ENCODE measurements at places on chromosomes 11 and 22.

DNA sequence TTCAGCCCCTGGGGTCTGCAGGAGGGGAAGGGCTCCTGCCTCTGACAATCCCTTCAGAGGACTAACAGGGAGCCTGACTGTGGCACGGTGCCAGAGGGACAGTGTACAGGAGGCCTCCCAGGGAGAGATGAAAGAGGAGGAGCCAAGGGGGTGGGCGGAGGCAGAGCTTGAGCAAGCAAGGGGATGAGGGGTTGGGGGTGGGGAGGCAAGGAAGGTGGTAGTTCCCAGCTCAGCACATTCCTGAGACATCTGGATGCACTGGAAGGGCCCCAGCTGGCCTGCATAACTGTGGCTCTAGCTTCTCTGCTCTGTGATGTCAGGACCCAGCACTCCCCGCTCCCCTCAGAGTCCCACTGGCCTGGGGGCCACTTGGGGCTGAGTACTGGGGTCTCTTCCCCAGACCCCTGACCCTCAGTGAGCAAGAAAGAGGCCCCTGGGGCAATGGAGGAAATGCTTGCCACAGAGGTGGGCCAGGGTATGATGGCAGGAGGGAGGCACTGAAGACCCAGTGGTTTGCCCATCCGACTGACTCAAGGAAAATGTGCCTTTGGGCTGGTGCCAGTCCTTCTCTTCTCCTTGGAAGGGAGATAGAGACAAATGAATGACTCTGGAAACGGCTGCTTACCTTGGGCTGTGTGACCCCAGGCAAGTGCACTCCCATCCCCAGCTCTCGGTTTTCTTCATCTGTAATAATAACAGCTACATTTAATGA, 13.3 kb downstream of the CREB3L1 start:
- DNase-seq, result no peak

- DNase-seq, result no peak
Measured at GRCh38 chr11:117337076-117337475, 9.4 kb downstream of the CEP164 start.

GRCh38 chr22:40659166-40659565, 20.1 kb upstream of the MCHR1 start:
- DNase-seq, result no peak

DNA sequence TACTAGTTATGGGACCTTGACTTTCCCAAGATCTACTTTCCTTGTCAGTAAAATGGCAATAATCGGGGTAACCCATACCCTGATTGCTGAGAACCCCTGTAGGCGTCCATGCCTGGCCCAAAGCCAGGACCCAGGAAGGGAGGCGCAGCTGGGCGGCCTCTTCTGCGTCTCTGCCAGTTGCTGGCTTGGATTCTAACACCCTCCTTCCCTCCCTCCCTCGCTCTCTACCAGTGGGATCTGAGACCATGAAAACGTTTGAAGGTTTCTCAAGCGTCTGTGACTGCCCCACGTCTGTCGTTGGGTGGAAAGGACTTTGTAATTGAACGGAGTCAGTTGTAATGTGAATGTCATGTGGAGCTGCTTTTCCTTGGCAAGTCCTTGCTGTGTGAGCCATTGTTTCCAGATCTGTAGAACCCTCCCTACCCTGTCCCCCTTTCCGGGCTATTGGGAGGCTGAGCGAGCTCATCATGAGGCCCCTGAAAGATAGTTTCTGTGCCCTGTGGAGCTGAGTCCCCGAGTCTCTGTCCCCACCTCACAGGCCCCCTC, 47.8 kb downstream of the PARVB start:
- no peak for DNase-seq

DNA sequence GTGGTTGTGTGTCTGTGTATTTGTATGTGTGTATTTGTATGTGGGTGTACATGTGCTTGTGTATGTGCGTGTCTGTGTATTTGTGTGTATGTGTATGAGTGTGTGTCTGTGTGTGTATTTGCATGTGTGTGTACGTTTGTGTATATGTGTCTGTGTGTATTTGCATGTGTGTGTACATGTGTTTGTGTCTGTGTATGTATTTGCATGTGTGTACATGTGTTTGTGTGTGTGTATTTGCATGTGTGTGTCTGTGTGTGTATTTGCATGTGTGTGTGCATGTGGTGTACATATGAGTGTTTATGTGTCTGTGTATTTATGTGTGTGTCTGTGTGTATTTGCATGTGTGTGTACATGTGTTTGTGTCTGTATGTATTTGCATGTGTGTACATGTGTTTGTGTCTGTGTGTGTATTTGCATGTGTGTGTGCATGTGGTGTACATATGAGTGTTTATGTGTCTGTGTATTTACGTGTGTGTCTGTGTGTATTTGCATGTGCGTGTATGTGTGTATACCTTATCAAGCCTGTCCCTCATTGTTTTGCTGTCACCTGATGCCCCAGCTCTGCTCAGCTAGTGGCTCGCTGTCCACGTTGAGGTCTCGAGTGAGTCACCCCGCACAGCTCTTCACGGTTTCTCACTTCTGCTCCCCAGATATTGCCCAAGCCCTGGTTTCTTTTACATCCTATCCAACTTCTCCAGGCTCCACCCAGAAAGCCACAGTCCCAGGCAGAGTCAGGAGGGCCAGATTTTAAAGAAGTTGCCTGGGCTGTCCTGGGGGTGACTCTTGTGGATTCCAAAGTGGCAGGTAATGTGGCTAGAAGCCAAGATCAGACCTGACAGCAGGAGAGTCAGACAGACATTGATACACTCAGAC, 15.2 kb downstream of the MB start:
- DNase-seq, result no peak

DNA sequence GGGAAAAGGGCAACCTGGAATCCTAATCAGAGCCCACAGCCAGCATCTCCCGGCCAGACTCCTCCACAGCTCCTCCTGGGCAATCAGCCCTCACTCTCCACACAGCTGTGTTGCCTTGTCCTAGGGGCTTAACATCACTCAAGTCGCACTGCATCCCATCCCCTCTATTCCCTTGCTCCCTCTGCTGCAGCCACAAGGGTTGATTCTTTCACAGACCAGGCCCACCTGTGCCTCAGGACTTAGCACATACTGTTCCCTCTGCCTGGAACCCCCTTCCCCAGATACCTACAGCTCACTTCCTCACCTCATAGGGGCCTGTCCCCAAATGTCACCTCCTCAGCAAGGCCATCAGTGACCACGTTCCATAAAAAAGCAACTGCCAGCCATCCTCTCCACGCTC, 18.4 kb downstream of the SPATA19 start:
- DNase-seq, result no peak

DNA sequence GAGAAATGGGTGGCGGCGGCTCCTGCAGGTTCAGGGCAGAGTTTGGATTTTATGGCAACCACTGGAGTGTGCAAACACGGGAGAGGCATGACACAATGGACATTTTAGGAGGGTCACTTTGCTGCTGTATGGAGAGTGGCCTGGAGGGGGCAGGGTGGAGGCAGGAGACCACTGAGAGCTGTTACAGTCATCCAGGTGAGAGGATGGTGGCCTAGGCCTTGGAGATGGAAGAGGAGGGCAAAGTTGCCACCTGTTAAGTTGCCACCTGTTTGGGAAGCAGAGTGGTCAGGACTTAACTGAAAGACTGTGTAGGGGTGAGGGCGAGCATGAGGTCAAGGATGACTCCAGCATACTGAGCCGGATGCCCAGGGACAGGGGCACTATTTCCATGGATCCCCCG, 2.3 kb upstream of the RAD9A start:
- no peak for DNase-seq

DNA sequence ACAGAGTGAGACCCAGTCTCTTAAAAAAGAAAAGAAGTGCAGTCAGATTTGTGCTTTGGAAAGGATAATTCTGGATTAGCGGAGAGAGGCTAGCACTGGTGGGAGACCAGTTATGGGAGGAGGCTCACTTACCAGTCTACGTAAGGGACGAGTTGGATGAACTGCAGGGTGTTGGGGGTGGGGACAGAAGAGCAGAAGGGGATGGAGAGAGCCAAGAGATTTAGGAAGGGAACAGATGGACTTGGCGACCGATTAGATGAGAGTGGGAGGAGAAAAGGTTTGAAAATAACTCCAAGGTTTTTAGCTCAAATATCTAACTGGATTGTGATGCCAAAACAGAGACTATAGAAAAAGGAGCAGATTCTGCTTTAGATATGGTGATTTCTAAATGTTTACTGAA, 81.4 kb downstream of the SFI1 start:
- DNase-seq, result no peak

- DNase-seq, result no peak
Measured at GRCh38 chr11:20137637-20138036, 22.6 kb downstream of the DBX1 start.

DNA sequence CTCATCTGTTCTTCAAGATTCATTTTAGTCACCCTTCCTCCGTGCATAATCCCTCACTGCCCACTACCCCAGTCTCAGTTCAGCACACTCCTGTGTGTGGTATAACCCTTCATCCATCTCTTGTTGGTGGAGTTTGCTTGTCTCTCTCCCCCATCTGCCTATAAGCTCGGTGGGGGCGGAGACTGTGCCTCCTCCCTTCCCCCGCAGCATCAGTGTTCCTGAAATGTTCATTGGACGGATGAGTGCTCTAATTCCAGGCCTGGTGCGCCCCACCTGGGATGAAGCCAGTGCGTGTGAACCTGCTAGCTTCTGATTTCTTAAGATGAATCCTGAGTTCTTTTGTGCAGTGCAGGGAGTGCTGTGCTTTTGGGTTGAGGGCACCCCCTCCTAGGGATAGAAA, 100.0 kb downstream of the GRIK4 start:
- DNase-seq, result no peak

GRCh38 chr11:115965767-115966504, 461.7 kb upstream of the CADM1 start:
- DNase-seq, result no peak

DNA sequence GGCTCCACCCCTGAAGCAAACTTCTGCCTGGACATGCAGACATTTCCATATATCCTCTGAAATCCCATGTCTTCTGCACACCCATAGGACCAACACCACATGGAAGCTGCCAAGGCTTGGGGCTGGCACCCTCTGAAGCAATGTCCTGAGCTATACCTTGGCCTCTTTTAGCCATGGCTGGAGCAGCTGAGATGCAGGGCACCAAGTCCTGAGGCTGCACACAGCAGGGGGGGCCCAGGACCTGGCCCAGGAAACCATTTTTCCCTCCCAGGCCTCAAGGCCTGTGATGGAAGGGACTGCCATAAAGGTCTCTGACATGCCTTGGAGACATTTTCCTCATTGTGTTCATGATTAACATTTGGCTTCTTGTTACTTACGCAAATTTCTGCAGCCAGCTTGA, 34.5 kb downstream of the SYT9 start:
- DNase-seq, result no peak

- no peak for DNase-seq
Measured at GRCh38 chr11:82978422-82979099, 77.0 kb downstream of the DDIAS start.

DNA sequence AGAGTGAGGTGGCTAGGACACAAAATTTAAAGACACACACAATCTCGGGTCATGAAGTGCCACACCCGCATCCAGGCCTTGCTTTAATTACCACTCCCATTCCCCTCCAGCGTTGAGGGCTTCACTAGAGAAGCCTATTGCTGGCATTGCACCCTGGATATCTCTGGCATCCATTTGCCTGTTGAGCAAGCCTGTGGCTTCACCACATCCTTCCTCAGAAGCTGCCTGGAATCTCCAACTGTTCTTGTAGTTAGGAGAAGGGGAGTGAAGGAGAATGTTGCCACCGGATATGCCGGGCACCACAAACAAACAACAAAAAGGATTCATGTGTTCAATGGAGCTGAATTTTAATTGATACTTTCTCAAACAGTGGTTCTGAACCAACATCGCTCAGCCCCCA, 34.4 kb upstream of the RCN1 start:
- DNase-seq, result no peak

DNA sequence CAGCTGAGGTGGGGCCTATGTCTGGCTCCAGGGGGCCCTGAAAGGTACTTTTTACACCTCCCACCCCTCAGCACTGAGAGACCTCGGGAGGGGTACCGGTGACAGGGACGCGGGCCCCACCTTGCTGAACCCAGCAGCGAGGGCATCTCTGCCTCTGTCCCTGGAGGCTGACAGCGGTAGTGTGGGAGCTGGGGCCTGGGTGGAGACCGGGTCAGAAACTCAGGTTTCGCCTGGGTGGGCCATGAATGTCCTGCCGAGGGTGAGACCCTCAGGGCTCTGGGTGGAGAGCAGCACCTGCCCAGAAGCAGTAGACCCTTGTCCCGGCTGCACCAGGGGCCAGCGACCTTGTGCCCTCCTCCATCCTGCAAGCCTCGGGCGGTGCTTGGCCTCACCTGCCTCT, 22.2 kb downstream of the PTDSS2 start:
- no peak for DNase-seq

- DNase-seq, result no peak
Measured at GRCh38 chr22:40020956-40021355, 26.2 kb downstream of the FAM83F start.

DNA sequence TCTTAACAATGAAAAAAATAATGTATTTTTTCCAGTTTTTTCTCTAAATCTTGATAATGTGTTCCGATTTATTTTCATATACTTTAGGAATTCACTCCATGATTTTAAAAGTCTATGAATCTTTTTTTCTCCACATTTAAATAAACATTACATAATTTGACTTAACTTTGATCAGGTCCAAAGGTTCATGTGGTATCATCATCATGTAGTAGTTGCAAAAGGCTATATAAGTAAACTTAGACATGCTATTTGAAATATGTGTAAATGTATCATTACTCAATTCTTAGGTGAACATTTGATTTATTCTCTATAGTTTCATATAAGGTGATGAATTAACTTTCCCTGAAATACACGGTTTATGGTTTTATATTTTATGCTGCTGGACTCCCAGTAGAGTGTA, 2197.0 kb upstream of the RAG2 start:
- DNase-seq, result no peak

DNA sequence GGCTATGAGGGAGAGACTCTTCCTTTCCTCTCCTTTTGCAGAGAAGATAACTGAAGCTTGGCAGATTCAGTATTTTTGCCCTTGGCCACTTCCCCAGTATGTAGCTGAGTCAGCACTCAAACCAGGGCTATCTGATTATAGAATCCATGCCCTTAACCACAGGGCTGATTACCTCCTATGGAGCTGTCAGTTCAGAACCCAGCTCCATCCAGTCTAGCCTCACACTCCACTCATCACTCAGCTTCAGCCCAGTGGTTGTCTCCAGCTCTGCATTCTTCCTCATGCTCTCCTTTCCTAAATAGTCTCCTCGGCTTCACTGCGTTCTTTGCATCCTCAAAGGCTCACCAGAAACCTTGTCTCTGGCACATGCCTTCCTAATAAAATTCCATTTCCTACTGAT, 151.6 kb upstream of the BLID start:
- DNase-seq, result no peak

Measured in stimulated activated CD4-positive, alpha-beta T cell treated with anti-CD3 and anti-CD28 coated beads, Interleukin-15, amount 100 ng/mL, for 48 hours (primary cell).